ENCODE measurements at places on chromosomes 5 and 9.

- no peak for DNase-seq
These were observed 67.9 kb downstream of the SECISBP2 start for GRCh38 chr9:89386206-89386605.

DNA sequence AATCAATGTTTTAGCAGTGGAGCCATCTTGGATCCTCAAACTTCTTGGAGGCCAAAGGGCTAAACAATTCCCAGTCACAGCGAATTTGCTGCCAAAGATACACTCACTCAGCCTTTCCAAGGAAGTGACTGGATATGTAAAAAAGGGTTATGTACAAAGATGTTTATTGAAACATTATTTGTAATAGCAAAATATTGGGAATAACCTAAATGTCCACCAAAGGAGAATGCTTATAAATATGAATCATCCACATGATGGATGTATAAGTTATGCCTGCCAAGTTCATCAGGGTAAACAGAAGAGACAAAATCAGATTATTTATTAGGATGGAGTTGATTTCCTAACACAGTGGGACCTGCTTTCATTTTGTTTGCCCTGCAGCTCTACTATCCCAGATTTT lies 145.2 kb upstream of the ABCA1 start:
- no peak for DNase-seq

- DNase-seq: no peak
These were observed 19.7 kb downstream of the DNAJA1 start for GRCh38 chr9:33044677-33045282.

GRCh38 chr9:19895006-19895405 lies 106.2 kb upstream of the SLC24A2 start:
- DNase-seq: peak; percentile 29

DNA sequence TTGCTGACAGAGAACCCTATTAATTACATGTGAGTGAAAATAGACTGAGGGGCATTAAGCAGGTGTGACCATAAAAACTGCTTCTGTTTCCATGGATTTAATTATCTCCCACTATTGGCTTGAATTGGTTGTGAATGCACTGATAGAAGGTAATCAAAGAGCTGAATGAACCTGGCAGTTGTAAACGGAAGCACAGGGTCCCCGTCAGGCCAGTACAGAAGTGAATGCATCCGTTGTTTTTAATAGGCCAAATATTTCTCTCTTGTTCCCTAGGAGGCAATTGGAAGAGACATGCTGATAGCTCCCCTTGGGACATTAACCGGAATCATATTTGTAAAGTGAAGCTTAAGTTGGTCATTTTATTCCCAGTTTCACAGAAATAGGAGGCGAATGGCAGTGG lies 147.0 kb downstream of the CAVIN4 start:
- DNase-seq: no peak

DNA sequence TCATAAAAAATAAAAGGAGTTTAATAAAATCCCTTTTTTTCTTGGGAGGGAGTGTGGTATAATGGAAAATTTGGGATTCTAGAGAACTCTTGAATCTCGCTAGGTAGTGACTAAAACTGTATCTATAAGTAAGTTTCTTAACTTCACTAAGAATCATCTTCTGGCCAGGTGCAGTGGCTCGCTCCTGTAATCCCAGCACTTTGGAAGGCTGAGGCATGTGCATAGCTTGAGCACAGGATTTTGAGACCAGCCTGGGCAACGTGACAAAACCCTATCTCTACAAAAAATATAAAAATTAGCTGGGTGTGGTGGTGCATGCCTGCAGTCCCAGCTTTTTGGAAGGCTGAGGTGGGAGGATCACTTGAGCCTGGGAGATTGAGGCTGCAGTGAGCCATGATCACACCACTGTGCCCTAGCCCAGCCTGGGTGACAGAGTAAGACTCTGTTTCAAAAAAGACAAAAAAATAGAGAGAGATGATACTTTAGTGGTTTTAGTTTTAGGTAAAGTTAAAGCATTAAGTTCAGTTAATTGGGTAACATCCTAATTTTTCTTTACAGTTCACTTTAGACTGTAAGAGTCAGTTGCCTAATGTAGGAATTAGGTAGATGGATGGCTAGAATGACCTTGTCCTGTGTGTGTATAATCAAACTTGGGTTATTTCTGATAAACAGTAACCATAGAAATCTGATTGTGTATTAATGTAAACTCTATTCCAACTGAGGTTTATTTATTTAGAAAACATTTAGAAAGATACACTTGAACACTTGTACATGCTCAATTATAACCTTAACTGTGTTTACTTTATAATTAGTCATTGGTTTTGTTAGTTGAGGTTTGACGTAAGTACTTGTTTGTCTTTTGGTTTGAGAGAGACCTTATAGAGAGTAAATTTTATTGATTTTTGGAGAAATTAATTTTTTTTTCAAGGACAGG lies 17.8 kb downstream of the UNC13B start:
- DNase-seq: no peak

GRCh38 chr9:70392189-70392588 lies 22.3 kb downstream of the KLF9 start:
- DNase-seq: no peak

- DNase-seq: no peak
These were observed 2.1 kb downstream of the S1PR3 start for GRCh38 chr9:88993327-88993726.

GRCh38 chr5:96509721-96510350 lies 76.8 kb upstream of the PCSK1 start:
- no peak for DNase-seq

DNA sequence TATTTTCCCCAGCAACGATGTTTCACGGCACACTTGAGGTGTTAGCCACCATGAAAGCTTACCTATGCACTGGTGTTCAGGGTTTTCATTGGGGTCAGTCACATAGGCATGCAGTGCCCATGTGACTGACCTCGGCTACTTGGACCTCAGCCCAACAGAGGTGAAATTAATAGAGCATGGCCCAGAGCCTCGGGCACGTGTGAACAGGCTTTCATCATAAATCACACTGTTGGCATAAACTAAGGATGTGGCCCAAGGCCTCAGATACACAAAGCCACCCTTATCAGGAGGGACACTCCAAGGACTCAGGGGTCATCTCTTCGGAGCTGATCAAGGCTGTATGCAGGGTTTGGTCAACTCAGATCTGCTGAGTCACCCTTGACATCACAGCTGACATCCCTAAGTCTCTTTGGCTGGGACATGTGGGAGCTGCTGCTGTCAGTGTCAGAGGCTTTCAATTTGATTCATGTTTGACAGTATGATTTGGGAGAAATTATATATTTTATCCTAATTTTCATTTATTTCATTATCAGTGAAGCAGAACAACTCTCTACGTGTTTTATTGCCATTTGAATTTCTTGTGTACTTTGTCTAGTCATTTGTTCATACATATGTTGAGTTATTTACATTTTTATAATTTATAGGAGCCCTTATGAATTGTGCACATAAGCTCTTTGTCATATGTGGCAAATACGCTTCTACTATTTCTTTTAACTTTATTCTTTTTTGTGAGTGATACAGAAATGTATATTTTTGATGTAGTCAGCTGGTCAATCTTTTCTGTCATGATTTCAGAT lies 59.7 kb upstream of the ANKRD33B start:
- no peak for DNase-seq

DNA sequence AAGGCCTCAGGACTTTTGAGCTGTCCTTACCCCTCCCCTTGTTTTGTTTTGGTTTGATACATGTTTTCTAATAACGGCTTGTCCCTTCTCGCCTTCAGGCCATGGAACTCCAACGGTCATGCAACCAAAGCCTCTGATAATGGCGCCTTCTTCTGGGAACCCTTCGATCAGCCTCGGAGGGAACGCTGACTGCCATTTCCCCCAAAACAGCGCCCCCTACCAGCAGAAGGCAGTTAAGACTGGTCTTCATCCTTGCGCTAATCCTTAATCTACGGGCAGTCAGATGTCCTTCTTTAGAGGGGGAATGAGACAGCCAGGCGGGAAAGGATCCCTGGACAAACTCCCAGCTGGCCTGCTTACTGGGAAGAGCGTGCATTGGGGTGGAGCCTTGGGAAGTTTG lies 276.6 kb downstream of the ICE1 start:
- no peak for DNase-seq

DNA sequence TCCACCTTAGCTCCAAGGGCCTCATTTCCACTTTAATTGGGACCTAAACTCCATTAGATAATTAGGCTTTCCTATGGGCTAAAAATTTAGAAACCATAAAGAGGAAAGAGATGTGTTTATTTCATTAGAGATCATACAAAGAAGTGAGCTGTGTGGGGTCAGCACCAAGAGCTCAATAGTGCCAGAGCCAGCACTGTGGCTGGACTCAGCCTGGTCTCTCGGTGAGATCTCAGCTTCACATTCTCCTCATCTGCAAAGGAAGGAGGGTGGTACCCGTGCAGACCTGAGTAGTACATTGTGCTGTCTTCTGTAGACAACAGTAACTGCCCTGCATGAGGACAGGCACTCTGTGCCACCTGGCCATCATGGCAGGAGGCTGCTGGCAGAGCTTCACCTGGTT lies 136.1 kb upstream of the EPB41L4A start:
- no peak for DNase-seq

- DNase-seq: no peak
These were observed 14.4 kb upstream of the ZDHHC11 start for GRCh38 chr5:865168-865521.

- DNase-seq: no peak
These were observed 219.6 kb downstream of the PLK2 start for GRCh38 chr5:58240322-58240721.

DNA sequence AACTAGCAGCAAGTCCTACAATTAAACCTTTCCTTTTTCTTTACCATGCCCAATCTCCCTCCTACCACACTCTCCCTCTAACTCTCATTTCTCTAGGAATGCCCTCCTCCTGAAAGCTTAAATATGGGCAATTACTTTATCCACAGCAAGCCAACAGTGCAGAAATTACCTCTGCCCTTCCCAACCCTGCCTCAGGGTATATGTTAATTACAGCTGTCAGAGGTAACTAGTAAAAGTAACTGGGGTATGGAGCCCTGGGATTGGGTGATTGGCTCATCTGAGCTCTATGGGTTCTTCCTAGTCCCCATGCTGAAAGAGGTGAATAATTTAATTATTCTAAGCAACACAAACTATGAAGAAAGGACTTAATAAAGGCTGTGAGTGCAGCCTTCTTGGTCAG lies 478.9 kb upstream of the NMUR2 start:
- DNase-seq: no peak

DNA sequence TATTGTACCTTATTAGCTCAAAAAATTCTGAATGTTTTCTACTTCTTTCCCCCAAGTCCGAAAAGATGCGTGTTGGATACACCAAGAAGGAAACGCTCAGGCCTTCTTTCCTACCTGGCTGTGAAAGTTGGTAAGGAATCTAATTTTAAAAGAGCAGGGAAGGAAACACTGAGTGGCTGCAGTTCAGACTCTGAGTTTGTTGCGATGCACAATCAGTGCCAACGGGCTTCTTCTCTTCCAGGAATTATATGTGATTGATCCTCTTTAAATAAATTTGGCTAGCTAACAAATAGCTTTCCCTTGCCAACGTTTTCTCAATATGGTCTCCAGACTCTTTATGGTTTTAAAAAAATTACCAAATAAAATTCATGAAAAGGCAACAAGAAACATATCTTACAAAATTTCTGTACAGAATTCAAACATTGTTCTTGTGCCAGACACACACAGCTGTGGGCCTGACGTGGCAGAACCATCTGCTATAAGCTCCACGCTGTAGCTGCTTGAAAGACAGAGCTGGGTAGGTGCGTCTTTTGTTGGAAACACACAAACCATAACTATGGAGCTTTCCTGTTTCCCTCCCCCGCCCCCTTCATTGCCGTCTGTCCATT lies 493.1 kb downstream of the ZNF608 start:
- DNase-seq: no peak

DNA sequence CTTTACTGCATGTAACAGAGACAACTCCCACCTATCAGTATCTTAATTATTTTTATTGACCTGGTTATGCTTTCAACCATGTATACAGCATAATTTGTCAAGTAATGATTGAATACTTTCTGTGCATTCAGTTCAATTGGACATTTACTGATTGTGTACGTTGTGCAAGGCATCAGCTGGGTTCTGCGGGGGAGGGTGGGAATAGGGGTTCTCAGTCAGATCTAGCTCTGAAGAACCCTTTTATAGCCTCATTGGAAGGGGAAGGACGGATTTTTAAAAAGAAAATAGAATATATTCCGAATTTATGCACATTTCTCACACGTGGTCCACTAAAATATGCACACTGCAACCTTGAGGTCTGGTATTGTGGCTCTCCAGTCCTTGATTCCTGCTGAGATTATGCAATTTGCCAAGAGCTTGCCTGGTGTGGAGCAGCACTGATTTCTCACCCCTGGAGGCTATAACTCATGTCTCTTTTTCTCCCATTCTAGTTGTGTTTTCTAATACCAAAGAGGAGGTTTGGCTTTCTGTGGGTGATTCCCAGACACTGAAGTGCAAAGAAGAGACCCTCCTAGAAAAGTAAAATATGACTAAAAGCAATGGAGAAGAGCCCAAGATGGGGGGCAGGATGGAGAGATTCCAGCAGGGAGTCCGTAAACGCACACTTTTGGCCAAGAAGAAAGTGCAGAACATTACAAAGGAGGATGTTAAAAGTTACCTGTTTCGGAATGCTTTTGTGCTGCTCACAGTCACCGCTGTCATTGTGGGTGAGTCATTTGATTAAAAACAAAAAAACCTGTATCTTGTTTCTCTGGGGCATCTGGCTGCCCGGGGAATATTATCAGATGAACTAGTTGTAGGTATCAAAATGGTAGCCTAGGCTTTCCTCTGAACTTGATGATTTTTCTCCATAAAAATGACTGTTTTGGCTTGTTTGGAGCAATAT lies 1.7 kb downstream of the SLC1A3 start:
- no peak for DNase-seq

- no peak for DNase-seq
These were observed 2.7 kb downstream of the GCNT4 start for GRCh38 chr5:75049456-75050351.

- DNase-seq: no peak
These were observed 15.0 kb downstream of the HMHB1 start for GRCh38 chr5:143826951-143827444.

DNA sequence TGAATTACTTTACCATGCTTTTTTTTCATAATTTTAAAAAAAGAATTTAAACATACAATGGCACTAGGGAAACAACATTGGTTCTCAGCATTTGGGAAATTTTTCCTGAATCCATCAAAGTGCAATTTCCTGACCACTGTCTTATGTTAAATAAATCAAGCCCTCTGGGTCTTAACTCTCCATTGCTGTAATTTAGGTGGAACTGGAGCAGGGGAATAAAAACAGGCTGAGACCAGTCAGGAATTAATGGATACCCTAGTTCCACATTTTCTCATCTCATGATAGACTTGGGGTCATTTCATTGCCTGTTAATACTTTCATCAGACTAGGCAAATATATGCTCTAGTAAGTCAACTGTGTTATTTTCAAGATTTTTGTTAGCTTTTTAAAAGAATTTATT lies 103.1 kb downstream of the FBN2 start:
- DNase-seq: no peak

- DNase-seq: no peak
These were observed 530.3 kb upstream of the ACO1 start for GRCh38 chr9:31854187-31854586.

Measured in smooth muscle cell of the brain vasculature (primary cell).